Peyer's patch (tissue), 4 donors: ENCODE measurements at places on chromosomes 6 and 20.

DNA sequence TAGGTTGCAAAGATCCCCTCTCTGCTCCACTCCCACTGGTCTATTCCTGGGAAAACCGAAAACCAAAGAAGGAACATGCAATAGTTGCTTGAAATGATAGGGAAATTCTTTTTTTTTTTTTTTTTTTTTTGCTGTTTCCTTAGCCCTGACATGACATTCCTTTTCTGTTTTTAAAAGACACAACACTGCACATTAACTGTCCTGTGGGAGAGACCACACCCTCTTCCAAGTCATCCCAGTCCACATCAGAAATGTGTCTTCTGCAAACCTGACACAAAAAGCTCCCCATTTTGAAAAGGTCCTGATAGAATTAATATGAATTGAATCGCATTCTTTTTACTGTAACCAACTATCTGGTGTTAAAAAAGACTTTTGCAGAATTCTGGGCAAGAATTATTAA lies 43.4 kb upstream of the RIPOR2 start:
- no peak for DNase-seq

DNA sequence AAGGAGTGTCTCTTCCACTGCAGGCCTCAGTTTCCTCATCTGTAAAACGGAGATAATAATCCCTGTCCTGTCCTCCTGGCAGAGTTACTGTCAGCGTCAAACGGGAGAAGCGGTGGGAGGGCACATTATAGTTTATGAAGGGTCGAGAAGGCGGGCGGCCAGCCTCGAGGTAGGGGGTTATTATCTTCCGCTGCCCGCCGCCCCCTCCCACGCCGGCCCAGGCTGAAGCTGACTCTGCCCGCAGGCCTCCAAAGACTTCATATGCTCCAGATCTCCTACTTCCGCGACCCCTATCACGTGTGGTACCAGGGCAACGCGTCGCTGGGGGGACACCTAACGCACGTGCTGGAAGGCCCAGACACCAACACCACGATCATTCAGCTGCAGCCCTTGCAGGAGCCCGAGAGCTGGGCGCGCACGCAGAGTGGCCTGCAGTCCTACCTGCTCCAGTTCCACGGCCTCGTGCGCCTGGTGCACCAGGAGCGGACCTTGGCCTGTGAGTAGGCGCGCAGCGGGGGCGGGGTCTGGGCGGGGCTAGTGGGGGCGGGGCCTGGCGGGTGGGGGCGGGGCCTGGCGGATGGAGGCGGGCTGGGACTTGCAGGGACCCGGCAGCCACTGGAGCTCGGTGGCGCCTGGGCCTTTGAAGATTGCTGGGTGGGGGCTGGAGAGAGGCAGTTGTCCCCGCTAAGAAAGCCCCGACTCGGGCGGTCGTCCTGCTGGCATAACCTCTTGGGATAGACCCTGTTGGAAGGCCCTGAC lies 2.8 kb downstream of the PROCR start:
- peak; percentile 83 for DNase-seq

DNA sequence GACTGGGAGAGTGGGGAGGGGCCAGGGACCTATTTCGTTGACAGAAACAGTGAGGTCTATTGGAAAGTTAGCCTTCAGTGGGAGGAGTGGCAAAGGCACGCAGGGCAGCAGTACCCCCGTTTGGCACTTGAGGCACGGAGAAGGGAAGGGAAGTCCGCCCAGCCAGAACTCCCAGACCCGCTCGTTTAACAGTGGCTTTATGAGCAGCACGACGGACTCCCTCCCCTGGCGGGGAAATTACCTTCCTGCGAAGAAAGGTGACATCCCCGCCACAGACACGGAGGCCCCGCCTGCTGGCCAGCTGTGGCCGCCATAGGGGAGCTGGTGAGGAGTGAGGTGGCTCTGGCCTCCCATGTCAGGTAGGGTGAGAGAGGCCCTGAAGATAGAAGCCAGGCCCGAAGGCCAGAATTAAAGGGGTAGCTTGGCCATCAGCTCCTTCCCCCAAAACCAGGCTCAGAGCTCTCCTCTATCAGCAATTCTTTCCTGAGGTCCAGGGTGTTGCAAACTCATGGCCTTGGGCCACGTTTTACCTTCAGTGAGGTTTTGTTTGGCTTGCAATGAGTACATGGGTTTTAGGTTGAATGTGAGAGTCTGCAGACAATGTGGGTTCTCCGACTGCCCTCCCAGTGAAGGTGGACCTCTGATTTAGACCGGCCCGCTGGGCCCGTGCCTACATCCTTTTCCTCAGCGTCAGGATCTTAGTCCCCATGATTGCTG lies 123.7 kb downstream of the MRPL14 start:
- DNase-seq = no peak

GRCh38 chr6:165752451-165752850 lies 89.4 kb upstream of the PDE10A start:
- DNase-seq = no peak

GRCh38 chr20:8432435-8433148 lies 300.5 kb downstream of the PLCB1 start:
- no peak for DNase-seq

GRCh38 chr6:63689421-63689820 lies 53.8 kb downstream of the PHF3 start:
- DNase-seq = no peak

DNA sequence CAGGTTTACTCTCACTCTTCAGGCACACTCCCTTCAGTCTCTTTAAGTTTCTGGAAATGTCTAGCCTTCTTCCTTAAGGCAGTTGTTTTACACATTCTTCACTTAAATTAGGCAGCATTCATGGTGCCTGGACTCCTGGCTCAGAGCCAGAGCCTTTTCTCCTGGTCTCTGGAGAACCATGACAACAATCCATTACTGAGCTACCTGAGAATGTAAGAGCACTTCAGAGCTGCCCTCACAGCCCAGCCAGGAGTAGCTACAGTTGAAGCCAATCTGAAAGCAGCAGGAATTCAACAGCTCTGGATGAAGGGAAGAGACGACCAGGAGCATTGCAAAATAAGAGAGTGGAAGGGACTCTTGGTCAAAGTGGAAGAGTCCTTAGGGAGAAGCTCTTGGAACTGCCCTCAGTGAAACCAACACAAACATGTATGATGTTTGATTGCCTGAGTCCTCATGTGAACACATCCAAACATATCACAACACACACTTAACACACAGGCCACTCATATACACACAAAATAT lies 416.8 kb upstream of the SPTLC3 start:
- no peak for DNase-seq
